RPMI7951 (cell line): ENCODE measurements at places on chromosomes 13 and 19. TPM values are rescaled to one million over a fixed set of nuclear protein-coding genes. Genes with fewer than 3 reads are reported as not detected.
A peak's percentile ranks its signal among the peaks of the same experiment; 100 is the strongest.

DNA sequence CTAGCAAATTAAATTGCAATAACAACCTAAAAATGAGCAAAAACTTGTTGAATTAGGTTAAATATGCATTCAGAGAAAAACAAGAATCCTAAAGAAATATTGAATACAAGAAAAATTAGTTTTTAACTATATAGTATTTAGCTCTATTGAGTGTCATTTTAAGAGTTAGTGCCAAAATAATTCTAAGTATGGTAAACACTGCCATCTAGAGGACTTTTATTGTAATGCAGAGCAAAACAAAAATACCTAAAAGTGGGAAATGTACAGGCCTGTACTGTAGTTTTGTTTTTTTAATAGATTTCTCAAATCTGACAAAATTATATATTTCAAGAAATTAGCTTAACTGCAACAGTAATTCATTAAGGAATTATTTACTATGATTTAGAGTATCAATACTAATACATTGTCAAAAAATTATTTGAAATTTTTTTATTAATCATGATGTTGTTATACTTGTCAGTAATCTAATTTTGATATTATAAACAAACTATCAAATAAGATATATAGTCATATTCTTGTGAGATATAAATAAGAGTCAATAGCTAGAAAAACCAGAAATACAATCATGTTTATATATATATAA is 8.2 kb upstream of the PCDH9 start:
- peak; percentile 15 for DNase-seq

GRCh38 chr19:8250596-8250995 is 41.4 kb downstream of the CERS4 start:
- no peak for DNase-seq

- no peak for DNase-seq
These were observed 9.2 kb downstream of the UBXN6 start for GRCh38 chr19:4448147-4448985.

DNA sequence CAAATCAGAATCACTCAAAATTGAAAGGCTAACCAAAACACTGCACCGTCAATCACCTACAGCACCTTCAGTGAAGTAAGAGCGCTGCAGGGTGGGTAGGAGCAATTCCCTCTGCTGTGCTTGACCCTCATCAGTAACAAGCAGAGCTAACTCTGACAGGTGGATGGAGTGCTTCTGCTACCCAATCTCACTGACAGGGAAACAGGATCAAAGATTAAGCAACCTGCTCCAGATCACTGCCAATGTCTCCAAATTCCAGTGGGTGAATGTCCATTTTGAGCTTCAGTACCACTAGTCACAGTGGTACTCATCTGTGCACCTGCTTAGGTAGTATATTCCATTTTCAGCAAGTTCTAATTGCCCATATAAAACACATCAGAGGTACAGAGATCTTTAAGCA is 25.2 kb downstream of the BRD4 start:
- no peak for DNase-seq

DNA sequence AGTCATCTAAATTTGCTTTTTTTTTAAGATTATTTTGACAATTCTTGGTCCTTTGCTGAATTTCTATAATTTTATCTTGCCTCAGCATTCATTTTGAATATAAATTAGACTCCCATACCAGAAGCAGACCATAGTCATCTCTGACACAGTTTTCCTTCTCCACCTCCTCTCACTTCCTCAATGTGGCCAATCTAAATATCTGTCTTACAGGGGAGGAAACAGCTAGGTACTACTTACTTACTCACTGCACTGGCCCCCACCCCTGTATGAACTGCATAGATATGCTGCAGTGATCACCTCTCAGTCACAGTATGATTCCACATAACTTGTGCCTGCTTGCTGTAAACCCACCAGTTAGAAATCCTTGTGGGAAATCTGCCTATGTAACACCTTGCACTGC is 665.6 kb downstream of the FGF9 start:
- DNase-seq, result no peak

DNA sequence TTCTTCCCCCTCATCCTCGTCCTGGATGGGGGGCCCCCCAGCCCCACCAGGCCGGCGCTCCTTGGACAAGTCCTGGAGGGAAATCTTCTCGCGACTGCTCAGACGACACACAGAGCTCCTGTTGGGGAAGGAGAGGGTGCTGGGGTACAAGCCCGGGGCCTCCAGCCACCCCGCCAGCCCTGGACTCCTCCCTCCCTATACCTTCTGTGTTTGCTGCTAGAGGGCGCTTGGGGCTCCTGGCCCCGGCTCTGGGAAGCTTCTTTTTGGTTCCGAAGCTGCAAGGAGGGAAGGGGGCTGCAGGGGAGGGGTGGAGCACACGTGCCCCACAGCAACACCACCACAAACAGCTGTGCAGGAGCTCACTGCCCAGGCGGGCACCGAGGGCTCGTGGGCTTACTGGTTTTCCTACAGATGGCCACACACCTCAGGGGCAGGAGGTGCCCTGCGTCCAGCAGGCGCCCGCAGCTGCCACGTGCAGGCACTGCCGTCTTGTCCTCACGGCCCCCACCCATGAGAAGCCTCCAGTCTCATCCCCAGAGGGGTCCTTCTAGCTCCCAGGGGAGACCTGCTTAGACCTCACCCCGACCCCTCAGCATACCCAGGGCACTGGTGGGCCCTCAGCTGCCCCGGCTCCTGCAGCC is 20.5 kb downstream of the EPS8L1 start:
- no peak for DNase-seq

GRCh38 chr19:12155324-12155860 is 1.1 kb downstream of the ZNF625 start:
- no peak for DNase-seq

GRCh38 chr19:38849860-38850435 is at the start of gene HNRNPL:
Gene HNRNPL (minus strand): TSS chr19:38849986. CDS start chr19:38849966, 20 bp downstream.
- peak; percentile 100 for DNase-seq

- no peak for DNase-seq
These were observed 21.2 kb downstream of the RCN3 start for GRCh38 chr19:49549045-49549444.

DNA sequence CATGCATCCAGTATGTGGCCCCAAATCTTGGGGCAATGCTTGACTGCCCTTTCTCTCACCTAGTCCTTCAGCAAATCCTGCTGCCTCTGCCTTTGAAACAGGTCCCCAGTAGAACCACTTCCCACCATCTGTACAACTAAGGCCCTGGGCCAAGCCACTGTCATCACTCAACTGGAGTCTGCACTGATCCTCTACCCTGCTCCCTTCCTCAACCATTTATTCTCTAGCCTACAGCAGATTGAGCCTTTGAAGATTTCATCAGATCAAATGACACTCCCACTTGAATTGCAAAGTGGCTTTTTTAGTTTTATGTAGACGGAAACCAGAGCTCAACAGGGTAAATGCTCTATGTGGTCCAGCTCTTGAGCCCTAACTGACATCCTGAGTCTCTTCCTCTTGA is 43.5 kb downstream of the ATP8A2 start:
- no peak for DNase-seq

- DNase-seq, result no peak
These were observed 8.8 kb upstream of the SHKBP1 start for GRCh38 chr19:40567750-40568494.

DNA sequence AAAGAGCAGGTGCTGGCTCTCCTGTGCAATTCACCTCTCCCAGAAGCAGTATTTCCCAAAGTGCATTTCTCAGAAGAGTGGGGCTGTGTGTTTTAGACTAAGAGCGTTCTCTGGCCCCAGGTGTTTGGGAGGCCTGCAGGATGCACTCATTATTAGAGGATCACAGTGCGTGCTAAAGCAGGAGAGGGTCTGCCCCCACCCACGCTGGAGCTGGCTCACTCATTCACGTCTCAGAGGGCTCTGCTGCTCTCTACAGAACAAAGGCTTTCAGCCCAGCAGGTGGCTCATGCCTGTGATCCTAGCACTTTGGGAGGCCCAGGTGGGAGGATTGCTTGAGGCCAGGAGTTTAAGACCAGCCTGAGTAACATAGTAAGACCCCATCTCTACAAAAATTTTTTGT is 756.7 kb downstream of the UQCRFS1 start:
- DNase-seq, result no peak

GRCh38 chr19:8517551-8518442 is 3.8 kb upstream of the ZNF414 start:
- DNase-seq, result no peak

DNA sequence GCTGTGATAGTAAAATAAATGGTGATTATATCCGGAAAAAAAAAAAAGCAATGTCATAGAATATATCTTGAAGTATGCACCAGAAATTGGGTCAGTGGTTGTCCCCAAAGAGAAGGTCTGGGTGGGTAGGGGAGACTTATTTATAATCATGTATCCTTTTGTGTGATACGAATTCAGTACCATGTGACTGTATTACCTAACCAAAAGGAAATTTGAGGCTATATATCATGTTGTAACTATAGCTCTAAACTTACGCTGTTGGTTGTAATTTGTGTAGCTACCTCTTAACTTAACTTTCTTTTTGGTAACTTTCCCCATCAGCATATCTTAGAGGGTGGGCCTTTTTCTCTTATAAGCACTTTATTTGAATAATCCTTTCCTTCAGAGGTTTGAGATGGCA is 25.2 kb upstream of the KCTD4 start:
- no peak for DNase-seq

DNA sequence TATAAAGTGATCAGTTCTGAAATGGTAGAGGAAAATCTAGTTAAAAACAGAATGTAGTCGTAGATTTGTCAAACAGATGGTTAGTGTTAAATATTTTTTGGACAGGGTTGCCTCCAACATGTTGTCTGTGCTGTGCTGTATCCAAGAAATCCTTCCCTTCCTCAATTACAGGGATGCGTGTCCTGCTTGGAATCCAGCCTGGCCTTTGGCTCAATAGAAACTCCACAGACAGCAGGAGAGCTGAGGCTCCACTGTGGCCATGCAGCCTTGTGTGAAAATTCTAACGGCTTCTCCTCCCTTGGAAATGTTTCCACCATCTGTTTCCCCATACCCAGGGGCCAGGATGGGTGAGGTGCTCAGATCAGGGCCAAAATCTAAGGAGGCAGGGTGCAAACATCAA is 67.7 kb upstream of the USP29 start:
- no peak for DNase-seq

DNA sequence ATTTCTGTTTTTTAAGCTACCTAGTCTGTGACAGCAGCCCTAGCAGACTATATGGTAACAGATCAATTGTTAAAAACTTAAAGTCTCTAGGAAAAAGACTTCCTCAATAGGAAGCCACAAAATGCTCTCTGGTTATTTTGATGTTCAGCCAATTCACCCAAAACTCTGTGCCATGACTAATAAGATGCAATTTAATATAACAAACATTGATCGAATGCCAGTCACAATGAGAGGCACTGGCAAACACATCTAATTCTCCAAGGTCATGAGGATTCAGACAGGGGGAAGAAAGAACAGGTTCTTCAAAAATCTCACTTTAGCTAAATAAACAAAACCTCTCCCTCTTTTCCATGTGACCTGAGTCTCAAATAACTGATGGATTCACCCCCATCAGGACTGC is 107.5 kb downstream of the SUCLA2 start:
- DNase-seq, result no peak

GRCh38 chr13:99327126-99327525 is 19.9 kb upstream of the GPR183 start:
- DNase-seq, result no peak

- DNase-seq, result no peak
These were observed 3.0 kb upstream of the EFNA2 start for GRCh38 chr19:1282588-1283206.

GRCh38 chr19:869245-870177 is 10.0 kb downstream of the CFD start:
- peak; percentile 85 for DNase-seq

DNA sequence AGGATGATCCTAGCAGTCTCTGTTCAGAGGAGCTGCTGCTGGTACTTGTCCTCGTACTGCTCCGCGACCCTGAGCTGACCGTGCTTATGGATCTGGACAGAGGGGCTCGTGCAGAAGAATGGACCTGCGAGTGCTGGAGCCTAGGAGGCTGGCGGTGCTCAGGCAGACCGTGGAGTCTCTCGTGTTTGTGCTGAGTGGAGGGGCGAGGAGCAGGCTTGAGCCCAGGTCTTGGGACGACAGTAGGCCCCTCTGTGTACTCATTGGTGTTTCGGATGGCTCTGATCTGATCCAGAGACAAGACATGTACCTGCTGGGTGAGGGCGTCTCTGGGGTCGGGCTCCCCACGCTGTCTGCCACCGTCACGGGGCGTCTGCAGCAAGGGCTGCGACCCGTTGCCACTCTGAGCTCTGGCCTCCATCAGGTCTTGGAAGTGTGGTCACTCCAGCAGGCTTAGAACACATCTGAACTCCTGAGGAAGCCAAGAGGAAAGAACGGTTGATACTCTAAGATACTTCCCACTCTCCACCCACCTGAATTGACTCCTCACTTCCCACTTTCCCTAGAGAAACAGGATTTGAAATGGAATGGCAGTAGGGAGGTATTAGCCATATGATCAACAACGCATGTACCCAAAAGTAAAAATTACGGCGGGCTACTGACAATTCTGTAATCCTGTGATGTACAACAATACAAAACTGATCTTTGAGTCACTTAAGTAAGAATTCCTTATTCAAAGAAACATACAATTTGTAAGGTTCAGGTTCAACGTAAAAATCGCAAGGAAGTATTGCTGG is 3.4 kb downstream of the SPRY2 start:
- DNase-seq, result peak; percentile 18

DNA sequence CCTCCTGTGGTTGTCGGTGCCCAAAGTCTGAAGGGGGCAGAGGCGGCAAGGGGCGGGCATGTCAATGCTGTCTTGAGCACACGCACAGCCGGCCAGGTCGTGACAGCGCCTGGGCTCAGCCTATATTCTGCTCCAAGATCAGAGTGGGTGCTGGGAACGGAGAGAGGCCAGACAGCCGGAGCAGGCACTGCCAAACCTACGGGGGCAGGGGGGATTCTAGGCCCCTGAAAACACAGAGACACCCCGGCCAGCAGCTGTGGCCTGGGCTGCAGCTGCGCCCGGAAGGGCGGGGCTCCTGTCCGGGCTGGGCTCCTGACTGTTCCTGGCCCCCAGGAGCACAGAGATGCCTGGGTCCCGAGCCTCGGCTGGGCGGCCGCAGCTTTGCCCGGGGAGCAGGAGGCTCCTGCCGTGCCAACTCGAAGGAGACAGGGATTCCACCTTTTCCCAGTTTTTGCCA is 2662.9 kb upstream of the PCDH20 start:
- peak; percentile 26 for DNase-seq

DNA sequence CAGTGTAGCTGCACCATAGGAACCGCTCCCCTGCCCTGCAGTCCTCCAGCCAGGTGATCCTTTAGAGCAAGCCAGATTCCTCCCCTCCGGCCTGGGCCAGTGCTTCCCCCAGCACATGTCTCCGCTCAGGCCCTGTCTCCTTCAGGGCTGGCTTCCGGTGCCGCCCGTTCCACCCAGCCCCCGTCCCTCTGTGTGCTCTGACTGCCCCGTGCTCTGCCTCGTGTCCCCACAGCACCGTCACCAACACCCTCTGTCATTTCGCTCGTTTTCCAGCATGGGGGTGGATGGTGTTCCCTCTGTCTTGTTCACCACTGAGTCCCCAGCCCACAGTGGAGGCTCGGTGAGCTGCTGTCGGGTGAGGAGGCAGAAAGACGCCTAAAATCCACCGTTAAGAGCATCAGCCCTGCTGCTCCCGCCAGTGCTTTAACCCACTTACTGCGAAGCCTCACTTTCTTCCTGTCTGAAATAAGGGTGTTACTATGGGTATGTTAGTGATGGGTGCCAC is 54.5 kb downstream of the TSSK6 start:
- DNase-seq, result no peak

- DNase-seq, result no peak
These were observed 66.7 kb downstream of the SUCLA2 start for GRCh38 chr13:47934371-47934770.

Gene NCCRP1
- total RNA-seq, result 0.10 and 0.12 TPM in 2 replicates

Gene EHD2
- total RNA-seq, result 65.1 and 67.4 TPM in 2 replicates

Gene ZNF208
- total RNA-seq, result 0.48 and 0.98 TPM in 2 replicates

Gene POSTN
- total RNA-seq, result 32.6 and 39.8 TPM in 2 replicates

Gene GAS6
- 91.2 and 119 TPM in 2 replicates for total RNA-seq

Gene CCDC169
- total RNA-seq, result 0.36 and 0.88 TPM in 2 replicates
